T-helper 2 cell (primary cell): ENCODE measurements at places on chromosomes 16 and 17.

GRCh38 chr17:33028778-33029177 lies 37.1 kb downstream of the SPACA3 start:
- DNase-seq = no peak

DNA sequence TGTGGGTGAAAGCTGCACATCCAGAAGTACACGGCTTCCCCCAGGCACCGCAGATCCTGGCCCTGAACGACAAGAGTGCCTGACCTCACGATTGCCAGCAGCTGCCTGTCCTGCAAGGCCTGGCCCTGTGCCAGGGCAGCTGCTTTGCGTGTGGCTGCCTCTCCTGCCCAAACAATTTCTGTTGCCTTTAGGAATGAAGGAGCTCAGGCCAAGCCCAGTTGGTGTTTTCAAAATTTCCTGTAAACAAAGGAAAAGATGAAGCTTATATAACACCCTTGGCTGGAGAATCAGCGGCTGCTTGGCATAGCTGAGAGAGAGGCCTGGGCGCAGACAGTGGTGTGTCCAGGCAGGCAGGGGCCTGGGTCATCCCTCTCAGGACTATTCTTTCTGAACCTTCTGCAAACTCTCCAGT lies 11.7 kb upstream of the SLC47A2 start:
- DNase-seq = no peak

GRCh38 chr16:67017810-67018488 lies 11.0 kb upstream of the CBFB start:
- peak; percentile 81 for DNase-seq

DNA sequence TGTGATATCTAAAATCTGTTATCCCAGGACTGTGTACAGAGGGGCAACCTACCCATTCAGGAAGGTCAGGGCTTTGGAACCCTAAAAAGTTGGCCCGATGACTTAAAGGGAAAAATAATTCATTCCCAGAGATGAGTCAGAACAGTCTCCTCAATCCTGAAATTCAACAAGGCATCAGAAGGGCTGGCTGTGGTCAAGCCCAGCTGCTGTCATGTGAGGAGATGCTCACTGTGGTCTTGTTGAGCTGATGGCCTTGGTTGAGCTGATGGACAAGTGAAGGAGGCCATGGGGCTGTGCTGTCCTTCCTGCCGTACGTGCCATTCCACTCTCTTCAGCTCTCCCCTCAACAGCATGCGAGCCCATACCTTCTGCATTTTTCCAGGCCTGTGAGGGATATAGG lies 20.9 kb upstream of the DRG2 start:
- DNase-seq = no peak

GRCh38 chr17:57447990-57448758 lies 191.9 kb downstream of the MSI2 start:
- no peak for DNase-seq

GRCh38 chr16:12447556-12447955 lies 356.1 kb downstream of the CPPED1 start:
- no peak for DNase-seq

GRCh38 chr16:12580809-12581208 lies 222.9 kb downstream of the CPPED1 start:
- DNase-seq = no peak

DNA sequence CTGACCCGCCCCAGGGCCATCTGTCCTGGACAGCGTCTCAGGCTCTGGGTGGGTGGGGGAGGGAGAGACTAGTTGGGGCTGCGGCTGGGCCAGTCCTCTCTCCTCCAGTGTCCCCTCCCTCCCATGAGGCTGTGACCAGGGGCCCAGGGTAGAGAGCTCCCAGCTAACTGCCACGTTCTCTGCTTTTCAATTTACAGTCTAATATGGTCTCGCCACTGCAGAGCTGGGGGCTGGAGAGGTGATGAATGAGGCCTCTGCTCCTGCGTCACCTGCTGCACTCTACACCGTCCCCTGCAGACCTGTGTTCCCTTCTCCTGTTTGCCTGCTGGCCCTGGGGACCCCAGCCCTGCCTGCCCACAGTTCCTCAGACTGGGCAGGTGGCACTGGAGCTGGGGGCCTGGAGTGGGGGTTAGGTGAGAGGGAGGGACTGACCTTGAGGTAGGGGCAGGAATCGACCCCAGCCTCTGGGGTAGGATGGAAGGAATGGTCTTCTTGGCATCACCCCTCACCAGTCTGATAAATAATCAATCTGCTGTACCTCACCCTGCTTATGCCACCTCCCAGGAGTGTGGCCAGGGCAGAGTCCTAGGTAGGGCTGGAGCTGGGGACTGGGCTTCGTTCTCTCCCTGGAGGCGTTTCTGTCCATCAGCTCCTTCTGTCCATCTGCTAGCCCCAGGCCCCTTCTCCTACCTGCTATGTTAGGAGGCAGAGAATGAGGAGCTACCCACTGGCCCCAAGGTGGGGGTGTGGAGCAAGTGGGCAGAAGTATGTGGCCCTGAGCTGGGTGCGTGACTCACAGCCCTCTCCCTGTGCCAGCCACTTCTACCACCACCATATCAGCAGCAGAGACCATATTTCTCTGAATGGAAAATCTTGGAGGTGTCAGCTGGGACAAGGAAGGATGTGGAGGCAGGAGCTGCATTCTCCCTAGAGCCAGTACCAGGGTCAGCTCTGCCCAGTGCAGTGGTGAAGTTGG lies 12.9 kb downstream of the SEZ6 start:
- DNase-seq = no peak

DNA sequence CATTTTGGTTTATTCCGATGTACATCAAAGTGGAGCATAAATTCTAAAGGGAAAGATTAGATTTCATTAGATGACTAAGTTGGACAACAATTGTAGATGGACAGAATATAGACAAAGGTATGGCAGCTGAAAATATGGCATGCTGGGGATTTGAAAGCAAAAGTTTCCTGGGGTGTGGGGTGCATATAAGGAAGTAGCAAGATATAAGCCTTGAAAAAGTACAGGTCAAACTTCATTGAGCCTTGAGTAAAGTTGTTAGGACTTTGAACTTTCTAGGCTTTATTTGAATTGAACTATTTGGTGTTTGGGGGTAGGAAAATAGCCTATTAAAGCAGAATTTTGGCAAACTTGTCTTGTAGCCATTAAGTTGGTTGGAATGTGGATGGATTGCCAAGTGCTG lies 75.8 kb upstream of the KCNJ16 start:
- no peak for DNase-seq

- no peak for DNase-seq
Measured at GRCh38 chr16:50692999-50693781, at the start of gene NOD2. Gene NOD2, plus strand, starts transcription at chr16:50693606. Its CDS starts 5,890 bp downstream, at chr16:50699496.

- no peak for DNase-seq
Measured at GRCh38 chr17:5380491-5381135, 38.8 kb downstream of the NUP88 start.

DNA sequence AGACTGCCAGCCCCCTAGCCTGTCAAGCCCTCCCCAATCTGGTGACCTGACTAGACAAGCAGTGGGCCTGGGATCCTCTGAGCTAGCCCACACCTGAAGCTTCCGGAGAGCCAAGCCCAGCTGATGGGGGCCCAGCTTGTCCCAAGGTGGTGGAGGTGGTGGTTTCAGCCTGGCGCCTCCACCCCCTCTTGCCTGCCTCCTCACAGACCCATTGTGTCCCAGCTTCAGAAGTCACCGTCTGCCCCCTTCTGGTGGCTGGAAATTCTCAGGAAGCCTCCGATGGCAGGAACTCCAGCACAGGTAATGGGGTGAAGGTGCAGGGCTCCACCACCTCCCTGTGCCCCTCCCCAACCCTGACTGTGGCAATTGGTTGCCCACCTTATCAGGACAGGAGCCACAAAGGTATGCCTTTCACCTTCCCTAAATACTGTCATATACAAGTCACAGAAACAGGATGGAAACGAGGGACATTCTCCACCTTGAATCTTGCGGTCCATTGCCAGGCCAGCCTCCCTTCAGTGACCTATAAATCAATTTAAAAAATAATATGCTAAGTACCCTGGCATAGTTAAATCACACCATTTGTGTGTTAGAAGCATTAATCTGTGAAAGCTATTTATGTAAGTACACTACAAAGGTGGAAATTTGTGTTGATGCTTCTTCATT lies 66.0 kb upstream of the ZNF423 start:
- no peak for DNase-seq

DNA sequence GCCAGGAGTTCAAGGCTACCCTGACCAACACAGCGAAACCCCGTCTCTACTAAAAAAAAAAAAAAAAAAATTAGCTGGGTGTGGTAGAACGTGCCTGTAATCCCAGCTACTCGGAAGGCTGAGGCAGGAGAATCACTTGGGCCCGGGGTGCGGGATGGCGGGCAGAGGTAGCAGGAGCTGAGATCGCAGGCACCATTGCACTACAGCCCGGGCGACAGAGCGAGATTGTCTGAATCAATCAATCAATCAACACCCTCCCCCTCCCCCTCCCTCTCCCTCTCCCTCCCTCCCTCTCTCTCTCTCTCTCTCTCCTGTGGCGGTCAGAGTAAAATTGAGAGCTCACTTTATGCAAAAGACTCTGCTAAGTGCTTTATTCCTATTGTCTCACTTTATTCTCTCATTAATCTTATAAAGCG lies 1.2 kb downstream of the HSDL1 start:
- DNase-seq = no peak

DNA sequence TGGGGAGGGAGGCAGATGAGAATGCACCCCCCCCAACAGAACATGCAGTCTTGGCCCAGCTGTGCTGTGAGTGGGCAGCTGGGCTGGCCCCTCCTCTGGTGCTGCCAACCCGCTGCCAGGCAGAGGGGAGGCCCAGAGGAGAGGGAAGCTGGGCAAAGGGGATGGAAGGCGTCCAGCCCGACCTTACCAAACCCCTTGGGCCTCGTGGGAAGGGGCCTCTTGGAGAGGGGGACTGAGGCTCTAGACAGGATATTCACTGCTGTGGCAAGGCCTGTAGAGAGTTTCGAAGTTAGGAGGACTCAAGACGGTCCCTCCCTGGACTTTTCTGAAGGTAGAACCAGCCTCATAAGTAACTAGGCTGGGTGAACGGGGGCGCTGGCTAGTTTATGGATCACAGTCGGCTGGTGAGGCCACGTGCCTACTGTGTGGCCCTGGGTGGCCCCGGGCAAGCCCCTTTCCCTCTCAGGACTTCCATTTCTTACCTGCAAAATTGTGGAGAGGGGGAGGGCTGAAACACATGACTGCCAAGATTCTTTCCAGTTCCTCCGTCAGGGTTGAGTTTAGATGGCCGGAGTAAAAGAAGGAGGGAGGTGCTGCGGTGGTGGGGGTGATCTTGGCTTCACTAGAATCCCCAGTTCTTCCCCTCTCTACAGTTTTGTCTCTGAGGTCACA lies 857 bp upstream of the STAT5A start:
- DNase-seq = peak; percentile 81

- no peak for DNase-seq
Measured at GRCh38 chr16:81035975-81036750, 521 bp downstream of the ATMIN start.
